ENCODE measurements at places on chromosomes 7 and 10.

GRCh38 chr7:5692112-5692844 is 89.2 kb downstream of the RNF216 start:
- DNase-seq = peak; percentile 92

- no peak for DNase-seq
Observed at GRCh38 chr10:97550336-97551149, 22.0 kb upstream of the ANKRD2 start.

DNA sequence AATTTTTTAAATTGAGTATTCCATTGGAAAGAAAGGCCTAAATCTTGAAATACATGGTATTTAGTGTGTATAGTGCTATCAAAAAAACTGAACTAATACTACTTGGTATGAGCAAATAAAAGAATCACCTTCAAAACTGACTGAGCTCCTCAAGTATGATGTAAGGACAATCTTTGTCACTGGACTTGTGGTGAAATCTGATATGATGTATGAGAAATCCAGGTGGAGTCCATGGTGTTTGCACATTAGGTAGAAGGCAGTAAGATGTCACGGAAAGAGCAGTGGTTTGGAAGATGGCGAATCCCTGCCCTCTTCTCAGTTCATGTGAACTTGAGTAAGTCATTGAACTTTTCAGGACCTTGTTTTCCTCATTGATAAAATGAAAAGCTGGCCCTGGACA is 62.1 kb upstream of the COL1A2 start:
- DNase-seq = no peak

DNA sequence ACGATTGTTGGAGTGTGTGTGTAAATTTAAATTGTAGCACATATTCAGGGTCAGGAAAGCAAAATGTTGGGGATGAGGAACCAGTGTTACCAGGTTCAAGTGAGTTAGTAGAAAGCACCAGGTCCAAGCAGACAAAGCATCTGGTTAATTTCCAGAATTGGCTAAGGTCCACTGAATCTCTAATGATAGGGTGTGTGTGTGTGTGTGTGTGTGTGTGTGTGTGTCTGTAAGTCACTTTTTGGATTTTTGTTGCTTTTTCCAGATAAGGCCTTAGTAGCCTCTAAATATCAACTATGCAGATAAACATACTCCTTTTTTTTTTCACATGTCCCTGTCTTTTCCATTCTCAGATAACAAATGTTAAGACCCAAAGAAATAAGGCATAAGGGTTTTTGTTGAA is 36.6 kb upstream of the FMC1 start:
- DNase-seq = no peak

DNA sequence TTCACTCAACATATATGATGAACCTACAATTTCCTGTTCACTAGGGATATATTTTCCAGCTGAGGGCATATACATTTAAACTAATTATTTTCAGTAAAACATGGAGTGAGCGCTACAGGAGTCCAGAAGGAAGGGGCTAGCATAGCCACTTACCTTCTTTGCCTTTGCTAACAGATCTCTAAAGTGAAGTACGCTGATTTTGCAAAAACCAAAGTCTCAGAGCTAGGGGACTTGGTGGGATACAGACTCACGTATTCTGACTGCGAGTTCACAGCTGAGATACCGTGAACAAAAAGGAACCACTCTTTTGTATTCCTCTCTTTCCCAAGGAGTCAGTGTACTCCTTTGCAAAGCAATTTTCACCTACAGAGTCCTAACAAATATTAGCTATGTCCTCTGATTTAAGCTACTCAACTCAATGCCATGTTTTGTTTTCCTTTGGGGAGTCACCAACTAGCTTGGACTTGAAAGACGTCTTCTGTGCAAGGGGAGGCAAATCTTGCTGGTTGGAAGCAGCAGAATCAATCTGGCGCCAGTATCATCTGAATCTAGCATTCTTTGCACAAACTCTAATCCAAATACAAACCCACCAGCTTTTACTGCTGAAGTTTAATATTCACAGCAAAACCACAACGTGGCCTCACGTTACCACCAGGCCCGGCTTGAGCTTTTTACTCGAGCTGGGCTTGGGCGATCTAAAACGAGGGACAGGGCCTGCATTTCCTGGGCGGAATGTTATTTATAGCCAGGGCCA is 657 bp downstream of the CDNF start:
- peak; percentile 10 for DNase-seq

Data from non-pigmented ciliary epithelial cell (primary cell).